ENCODE measurements at places on chromosomes 16 and 17. TPM values are rescaled to one million over a fixed set of nuclear protein-coding genes. Genes with fewer than 3 reads are reported as not detected.

ADPRM gene
- total RNA-seq, result 6.7 TPM

PRSS33 gene
- not detected for total RNA-seq

LGALS9B gene
- 2.5 TPM for total RNA-seq

CCL2 gene
- total RNA-seq, result not detected

DRC7 gene
- not detected for total RNA-seq

SEC14L5 gene
- 0.09 TPM for total RNA-seq

GJD3 gene
- not detected for total RNA-seq

SLC12A3 gene
- total RNA-seq, result not detected

BORCS6 gene
- 16.8 TPM for total RNA-seq
